Brain (organoid and tissue), 16 donors: ENCODE measurements at places on chromosomes 13 and 19.

DNA sequence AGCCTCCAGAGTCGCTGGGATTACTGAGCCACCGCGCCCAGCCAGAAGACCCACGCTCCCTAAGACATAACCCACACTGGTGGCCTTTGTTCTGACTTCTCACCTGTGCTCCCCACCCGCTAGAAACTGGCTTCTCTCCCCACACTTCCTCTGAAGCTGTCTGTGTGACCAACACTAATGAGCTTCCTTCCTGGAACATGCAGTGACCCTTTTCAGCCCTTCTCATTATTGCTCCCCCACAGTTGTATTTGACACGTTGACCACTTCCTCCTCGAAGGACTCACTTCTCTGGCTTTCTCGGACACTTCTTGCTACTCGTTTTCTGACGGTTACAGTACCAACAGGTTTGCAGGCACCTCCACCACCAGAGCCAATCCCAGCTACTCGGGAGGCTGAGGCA lies 10.9 kb downstream of the NCR1 start:
- DNase-seq, result no peak

DNA sequence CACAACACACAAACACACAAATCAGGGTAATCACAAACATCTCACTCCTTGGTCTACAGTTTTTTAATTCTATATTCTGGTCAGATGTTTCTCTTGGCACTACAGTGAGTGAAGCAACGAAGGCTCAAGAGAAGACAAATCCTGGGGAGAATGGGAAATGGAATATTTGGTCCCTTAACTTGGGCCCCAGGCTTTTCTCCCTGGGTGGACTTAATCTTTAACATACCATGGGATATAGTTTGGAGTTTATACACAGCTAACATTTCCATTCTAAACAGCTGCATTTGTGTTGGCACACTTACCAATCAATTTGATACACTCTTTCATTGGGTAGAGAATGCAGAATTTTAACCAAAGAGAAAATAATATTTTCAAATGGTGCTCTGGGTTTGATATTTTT lies 1132.6 kb upstream of the SLC10A2 start:
- no peak for DNase-seq

DNA sequence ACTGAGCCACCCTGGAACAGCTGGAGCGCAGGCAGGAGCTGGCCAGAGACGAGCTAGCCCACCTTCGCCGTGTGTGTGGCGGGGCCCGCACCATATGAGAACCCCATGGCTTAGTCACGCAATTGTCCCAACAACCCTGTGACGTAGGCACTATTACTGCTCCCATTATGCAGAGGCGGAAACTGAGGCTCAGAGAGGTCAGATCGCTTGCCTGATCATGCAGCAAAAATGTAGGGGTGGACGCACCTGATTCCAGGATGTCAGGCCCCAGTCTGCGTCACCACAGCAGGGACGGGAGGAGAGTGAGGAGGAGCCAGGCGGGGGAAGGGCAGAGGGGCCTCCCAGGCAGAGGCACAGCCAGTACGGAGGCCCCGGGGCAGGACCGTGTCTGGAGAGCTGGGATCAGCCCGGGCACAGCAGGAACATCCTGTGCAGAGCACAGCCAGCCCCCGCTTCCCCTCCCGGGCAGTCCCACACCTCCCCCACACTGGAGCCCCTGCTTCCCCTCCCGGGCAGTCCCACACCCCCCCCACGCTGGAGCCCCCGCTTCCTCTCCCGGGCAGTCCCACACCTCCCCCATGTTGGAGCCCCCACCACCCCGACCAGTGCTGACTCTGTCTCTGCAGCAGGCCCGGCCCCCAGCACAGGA lies 16.7 kb downstream of the PIP5K1C start:
- DNase-seq, result no peak

DNA sequence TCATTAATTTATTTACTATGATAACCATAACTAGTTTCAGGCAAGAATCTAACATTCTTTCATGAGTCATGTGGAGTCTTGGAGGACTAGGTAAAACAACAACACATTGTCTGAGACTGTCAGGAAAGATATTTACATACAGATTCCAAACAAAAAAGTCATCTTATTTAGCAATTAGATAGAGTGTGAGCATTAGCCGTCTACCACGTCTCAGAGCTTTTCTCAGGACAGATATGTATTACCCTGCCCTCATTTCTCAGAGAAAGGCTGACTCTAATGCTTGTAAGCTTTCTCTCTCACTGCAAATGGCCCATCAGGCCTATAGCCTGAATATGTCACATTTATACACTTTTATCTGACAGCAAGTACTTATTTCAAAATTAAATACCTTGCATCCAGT lies 312.1 kb upstream of the PCDH20 start:
- DNase-seq, result peak; percentile 12

DNA sequence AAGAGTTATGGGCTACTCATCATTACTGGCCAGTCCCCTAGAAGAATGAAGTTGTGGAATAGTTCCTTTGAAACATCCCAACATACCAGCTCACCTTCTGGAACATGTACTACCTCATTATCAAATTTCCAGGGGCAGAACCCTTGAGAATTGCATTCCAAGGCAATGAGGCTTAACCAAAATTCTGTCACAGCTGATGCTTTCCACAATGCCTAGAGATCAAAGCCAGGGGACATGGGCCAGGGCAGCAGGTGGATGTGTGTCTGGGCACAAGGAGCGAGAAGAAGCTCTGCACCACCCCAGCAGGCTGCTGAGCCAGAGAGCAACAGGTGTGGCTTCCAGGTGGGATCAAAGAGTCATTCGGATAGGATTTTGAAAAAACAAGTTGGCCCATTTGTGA lies 362.1 kb downstream of the EFNB2 start:
- DNase-seq, result no peak
